ENCODE measurements at places on chromosomes 3 and 15.

DNA sequence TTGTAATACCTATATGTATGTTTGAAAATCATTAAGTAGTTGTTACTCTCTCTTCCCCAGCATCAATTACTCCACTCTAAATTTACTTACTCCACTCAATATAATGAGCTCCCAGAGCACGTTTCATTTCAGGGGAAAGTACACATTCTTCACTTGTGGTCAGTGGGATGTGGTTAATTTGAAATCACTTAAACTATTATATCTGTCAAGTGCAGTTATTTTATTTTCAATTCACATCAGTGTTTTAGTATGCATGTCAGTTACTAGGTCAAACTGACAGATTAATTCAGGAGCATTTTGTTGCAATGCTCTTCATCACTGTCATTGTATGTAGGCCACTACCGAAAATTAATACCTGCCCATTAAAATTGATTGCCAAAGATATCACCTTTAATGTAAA is 376.1 kb downstream of the ZIC4 start:
- no peak for DNase-seq

DNA sequence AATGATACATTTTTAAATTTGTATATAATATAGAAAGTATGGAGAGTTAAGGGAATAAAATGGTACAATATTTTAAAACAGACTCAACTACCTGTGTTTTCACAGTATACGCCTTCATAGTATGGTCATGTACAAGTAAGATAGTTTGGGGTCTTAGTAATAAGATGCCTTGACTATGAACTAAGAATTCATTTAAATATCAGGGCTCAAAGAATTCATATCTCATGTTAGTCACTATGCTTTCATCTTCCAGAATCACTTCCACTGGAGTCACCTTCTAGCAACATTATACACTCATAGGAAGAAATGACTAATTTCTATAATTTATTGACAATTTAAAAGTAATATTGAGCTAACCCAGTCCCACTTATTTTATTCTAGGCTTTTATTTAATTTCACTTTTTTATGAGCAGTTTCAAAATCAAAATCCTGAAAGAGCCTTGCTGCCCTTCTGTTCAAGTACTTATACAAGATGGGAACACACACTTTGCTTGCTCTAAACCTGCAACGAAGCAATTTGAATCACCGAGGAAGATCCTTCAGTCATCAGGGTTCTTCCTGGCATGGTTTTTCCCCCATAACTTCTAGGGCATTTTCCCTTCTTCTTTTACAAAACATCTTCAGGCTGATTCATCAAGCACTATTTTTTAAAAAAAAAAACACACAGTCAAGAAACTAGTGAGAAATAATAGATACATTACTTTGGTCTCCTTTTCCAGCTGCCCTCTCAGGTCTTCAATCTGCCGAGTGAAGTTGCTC is 94.1 kb downstream of the MYH15 start:
- DNase-seq: no peak

DNA sequence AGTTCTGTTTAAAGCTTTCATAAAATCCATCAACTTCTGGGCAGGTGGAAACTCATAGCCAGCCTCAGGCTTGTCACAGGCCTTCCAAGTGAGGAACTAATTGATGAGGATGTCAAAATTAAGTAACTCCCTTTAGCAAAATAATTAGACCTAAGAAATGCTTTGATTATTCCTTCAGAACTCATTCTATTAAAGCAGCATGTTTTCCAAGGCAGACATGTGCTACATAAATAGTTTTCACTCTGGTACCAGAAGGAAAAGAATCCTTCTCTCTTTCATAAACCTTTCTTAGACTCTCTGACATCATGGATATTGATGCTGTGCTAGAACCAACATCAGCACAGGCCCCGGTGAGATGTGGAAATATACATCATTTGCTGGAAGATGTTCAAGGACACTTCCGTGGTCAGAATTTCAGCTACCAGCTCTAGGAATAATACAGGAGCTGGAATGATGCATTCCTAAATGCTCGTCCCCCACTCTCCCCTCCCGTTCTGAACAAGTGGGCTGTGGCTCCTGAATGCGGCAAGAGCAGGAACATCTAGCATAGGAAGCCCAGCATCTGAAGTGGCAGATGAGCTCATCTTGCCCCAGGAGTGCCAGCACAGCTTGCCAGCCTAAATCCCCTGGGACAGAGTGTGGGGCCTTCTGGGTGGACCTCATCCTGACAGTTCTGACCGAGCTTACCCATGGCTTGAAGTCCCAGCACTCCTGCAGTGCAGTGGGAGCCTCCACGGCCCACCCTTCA is 82.4 kb downstream of the WWTR1 start:
- DNase-seq: no peak

DNA sequence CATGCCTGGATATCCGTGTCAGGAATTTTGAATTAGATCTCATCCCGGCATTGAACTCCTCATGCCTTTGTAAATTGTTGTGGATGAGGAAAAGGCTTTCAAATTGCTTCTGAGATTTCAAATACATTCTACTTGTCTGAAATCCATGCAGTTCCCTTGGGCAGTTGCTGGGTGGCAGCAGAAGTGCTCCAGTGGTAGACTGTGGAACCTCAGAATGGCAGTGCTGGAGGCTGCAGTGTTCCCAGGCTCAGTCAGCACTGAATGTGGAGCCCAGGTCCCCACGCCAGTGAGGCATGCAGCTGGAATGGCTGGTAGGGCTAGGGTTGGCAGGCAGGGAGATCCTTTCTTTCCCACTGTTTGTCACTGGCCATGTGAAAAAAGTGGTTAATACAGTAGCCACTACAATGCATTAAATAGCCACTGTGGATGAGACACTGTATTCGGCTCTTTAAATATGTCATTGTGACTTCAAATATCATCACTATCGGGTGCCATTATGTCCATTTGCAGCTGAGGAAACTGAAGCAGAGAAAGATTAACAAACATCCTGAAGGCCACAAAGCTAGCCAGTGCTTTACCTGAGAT is 98.6 kb downstream of the TPRG1 start:
- DNase-seq: peak; percentile 35

DNA sequence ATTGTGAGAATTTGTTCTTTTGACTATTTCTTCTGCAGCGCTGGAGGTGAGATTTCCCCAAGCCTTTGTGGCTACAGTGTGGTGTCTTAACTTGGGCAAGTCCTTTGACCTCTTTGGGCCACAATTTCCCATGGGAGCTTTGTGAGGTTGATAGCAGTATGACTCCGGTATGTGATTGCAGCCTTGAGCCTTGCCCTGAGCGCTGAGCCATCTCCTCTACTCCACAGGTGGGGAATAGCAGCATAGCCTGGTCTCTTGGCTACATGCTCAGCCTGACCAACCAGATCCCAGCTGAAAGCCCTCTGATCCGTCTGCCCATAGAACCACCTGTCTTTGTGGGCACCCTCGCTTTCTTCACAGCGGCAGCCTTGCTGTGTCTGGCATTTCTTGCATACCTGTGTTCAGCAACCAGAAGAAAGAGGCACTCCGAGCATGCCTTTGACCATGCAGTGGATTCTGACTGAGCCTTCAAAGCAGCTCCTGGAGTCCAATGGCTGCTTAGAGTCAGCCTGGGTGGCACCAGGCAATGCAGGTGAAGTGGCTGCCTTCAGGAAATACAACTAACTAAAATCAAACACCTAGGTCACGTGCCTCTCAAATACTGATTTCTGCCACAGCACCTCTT is 30.0 kb upstream of the RPL14 start:
- no peak for DNase-seq

DNA sequence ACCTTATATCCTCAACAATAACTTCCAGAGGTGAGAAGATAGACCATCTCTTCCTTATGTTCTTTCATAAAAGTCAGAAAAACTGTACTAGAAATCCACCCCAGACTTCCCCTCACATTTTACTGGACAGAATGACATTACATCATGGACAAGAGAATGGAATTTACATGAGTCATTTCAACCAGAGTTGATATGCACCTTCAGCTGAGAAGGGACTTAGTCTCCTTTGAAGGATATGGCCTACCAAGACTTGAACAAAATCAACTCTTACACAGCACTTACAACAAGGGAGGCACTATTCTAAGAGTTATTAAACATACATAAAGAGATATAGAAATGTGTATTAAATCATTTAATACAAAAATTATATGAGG is 380.0 kb upstream of the DPH6 start:
- no peak for DNase-seq

DNA sequence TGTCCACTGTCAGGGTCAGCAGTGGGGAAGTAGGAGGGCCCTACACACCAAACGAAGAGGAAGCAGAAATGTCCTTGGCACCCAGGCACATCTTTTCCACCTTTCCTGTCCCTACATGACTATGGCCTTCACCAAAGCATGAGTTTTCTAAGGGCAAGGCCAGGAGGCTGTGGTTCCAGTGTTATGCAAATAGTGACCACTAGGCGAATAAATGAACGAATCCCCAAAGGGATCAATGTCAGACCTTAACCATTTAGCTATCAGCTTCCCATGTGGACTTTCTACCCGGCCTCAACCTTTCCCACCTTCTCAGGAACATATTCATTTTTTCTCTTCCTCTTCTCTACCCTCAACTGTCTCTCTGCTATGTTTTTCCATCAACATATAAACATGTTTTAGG is 63.1 kb downstream of the NTRK3 start:
- DNase-seq: no peak

Measured in CD4-positive, alpha-beta T cell treated with Interleukin-21 for 1 hour (primary cell).